ENCODE measurements at places on chromosomes 3 and 15.

GRCh38 chr3:159785273-159785708 is 203.3 kb upstream of the IL12A start:
- no peak for DNase-seq

DNA sequence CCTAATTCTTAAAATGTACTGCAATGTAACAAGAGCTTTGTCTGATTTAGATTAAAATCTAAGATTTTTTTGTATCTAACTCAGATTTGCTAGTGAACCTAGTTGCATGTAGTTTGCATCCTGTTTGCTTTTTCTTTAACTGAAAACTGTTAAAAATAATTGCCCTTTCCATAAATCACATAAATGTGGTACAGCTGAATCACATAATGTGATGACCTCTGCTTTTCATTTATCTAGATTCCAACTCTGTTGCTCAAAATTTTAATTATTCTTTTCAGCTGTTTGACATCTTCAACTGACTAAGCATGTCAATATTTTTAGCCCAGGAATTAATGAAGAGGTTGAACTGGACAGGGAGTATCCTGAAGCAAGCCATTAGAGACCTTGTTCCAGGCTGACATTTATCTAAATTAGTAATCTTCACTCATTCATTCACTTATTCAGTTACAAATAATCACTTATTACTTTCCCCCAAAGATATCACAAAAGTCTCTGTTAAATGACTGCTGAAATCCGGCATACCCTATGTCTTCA is 101.9 kb upstream of the PLXND1 start:
- no peak for DNase-seq

- DNase-seq = no peak
Observed at GRCh38 chr15:40960925-40961324, 7.7 kb downstream of the CHAC1 start.

GRCh38 chr3:31448882-31449243 is 83.9 kb upstream of the STT3B start:
- no peak for DNase-seq
